ENCODE measurements at places on chromosomes 6 and 20.

DNA sequence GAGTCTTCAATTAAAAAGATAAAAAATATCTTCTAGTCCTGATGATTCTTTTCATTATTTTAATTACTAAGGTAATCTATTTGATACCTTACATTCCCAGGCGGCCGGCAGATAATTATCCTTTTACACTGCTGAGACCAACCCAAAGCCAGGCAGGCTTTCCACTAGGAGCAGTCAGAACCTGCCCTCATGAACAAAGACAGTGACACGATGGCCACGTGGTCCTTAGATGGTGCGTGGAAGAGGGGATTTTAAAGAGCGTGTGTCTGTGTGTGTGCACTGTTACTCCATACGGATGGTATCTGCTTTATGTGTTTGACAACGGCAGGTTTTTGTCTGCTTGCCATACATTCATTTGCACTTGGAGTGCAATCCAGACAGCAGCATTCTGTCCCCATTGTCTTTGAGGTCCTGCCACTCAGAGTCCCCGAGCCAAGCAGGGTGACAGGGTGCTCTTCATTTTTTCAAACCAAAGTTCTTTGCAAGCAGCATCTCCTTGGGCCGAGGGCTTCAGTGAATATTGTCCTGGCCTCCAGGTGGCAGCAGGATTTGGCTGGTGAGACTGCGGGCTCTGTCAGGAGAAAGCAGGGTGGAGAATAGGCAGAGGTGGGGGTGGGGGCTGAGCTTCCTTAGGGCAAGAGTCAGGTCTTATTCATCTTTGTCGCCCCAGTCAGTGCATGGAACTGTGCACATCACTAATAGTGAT is 260.5 kb downstream of the NRN1 start:
- no peaks in the 10 kb centered on the region for H3K27me3 ChIP-seq
- H3K36me3 ChIP-seq: no peaks in the 10 kb centered on the region
- H3K27ac ChIP-seq: no peak overlapping the region
- no peak overlapping the region for H3K4me3 ChIP-seq
- H3K4me1 ChIP-seq: peaks cover 1% of the 10 kb centered on the region

DNA sequence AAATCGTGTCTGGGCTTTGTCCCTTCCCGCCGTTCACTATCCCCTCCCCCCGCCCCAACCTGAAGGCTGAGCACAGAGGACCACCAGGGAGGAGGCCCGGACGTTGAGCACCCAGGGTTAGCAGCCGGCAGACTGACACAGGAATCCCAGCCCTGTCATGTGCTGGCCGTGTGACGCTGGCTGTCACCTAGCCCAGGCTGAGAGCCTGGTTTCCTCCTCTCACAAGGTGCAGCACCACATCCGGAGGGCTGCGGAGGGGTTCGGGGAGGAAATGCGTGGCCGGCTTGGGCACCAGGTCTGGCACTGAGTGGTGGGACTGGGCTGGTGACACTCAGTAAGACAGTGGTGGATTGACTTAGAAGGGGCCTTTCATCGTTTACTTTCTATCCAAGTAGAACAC is 4.6 kb upstream of the LSM14B start:
- H3K4me3 ChIP-seq: no peak overlapping the region
- no peak for DNase-seq
- no peak overlapping the region for H3K27ac ChIP-seq
- H3K4me1 ChIP-seq: no peaks in the 10 kb centered on the region
- H3K36me3 ChIP-seq: no peaks in the 10 kb centered on the region
- H3K27me3 ChIP-seq: no peaks in the 10 kb centered on the region

DNA sequence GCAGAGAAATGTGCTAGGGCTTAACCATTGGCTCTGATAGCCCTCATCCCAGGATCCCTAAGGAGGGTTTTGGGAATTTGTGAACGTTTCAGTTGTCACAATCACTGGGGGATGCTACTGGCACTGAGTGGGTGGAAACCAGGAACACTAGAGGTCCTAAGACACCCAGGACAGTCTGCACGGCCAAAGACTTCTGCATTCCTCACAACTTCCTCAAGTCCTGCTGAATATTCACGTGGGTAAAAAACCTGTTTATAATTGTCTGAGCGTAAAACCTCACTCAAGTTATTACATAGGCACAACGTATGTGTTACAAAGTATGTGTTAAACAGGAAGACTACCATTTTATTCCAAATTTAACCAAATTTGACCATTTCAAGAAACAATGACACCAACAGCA is 52.4 kb downstream of the GMDS start:
- no peaks in the 10 kb centered on the region for H3K36me3 ChIP-seq
- no peaks in the 10 kb centered on the region for H3K27me3 ChIP-seq
- no peak overlapping the region for H3K27ac ChIP-seq

DNA sequence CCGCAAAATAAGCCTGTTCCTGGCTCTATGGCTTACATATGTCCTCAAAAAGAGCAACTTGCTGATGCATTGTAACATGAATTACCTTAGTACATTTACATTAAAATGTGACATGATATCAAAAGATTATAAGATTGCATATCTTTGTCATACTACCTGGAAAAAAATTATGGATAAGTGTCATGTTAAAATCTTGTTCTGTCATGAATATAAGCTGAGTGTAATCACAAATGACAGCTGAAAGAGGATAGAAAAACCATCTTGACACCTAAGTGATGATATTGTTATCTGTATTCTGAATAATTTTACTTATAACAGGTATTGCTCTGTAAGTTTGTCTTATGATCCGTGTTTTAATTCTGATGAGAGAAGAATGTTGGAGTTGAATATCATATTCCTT is 503.0 kb upstream of the RNF217 start:
- no peak overlapping the region for H3K4me3 ChIP-seq
- no peaks in the 10 kb centered on the region for H3K36me3 ChIP-seq
- H3K27me3 ChIP-seq: no peaks in the 10 kb centered on the region
- DNase-seq: no peak
- H3K4me1 ChIP-seq: no peaks in the 10 kb centered on the region

- peaks cover 10% of the 10 kb centered on the region for H3K36me3 ChIP-seq
- peaks cover 15% of the 10 kb centered on the region for H3K4me1 ChIP-seq
- no peak for DNase-seq
- H3K27ac ChIP-seq: no peak overlapping the region
- no peaks in the 10 kb centered on the region for H3K27me3 ChIP-seq
These were observed 6.8 kb downstream of the JAG1 start for GRCh38 chr20:10667077-10667401.

GRCh38 chr20:546353-546752 is 2.8 kb upstream of the CSNK2A1 start:
- H3K36me3 ChIP-seq: no peaks in the 10 kb centered on the region
- DNase-seq: no peak
- no peaks in the 10 kb centered on the region for H3K27me3 ChIP-seq
- no peak overlapping the region for H3K27ac ChIP-seq
- H3K4me3 ChIP-seq: no peak overlapping the region

DNA sequence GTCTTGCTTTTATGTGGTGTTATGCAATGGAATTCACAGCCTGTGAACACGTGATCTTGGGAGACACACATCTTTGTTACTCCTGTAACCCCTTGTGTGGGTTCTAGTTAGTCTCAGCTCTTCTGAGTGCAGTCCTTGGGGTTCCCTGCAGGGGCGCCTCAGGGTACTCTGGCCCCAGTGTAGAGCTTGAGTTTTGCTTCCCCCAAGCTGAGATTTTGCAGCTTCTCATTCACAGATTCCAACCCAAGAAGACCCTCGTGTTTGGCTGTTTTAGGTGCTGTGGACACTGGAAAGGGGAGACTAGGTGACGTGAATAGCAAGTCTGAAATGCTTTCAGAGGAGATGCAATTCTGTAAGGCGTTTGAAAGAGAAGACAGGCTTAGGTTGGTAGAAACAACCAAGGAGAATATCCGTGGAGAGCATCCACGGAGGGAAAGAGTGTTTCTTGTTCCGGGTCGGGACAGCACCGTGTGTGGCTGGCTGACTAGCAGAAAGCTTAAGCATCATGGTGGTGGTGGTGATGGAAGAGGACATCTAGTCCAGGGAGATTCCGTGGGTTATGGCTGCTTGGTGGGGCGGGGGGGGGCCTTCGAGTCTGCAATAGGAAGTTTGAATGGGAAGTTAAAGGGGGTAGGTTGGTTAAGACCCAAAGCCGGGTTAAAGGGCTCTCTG is 30.1 kb downstream of the DUSP22 start:
- no peaks in the 10 kb centered on the region for H3K27me3 ChIP-seq
- DNase-seq: no peak
- H3K4me3 ChIP-seq: no peak overlapping the region
- no peak overlapping the region for H3K27ac ChIP-seq
- peaks cover 2% of the 10 kb centered on the region for H3K36me3 ChIP-seq
- H3K4me1 ChIP-seq: no peaks in the 10 kb centered on the region

GRCh38 chr6:147117011-147117410 is 87.2 kb upstream of the STXBP5 start:
- no peak for DNase-seq
- H3K4me1 ChIP-seq: no peaks in the 10 kb centered on the region
- H3K36me3 ChIP-seq: no peaks in the 10 kb centered on the region
- H3K27me3 ChIP-seq: no peaks in the 10 kb centered on the region
- no peak overlapping the region for H3K27ac ChIP-seq

DNA sequence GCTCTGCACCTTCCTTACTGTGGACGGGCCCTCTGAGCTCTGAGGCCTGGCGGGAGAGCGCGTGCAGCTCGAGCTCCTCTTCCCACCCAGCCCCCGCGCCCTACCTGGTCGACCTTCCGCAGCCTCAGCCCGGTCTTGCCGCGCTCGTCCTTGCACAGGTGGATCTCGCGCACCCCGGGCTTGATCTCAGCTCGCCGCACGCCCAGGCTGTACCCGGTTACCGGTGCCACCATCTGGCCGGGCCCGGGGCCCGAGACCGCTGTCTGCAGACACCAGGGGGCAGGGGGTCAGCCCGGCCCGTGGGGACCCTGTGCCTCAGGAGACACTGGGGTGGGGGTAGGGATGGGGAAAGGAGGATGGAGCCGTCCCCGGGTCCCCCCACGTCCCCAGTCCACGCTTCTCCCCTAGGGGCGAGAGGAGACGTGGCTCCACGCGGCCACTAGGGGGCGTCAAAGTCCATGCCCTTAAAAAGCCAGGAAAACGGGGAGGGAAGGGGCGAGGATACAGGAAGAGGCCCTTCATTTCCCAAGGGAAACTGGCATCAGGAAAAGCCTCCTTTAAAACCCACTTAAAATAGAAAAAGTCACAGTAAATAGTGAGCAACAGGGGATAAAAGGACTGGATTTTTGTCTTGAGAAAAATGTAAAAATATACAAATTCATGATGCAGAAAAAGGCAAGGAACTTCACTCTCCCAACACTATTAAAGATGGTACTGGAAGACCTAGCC is 15.5 kb downstream of the SDCBP2 start:
- peak overlapping the region; percentile 51 for H3K4me3 ChIP-seq
- no peak overlapping the region for H3K27ac ChIP-seq
- no peaks in the 10 kb centered on the region for H3K27me3 ChIP-seq

- DNase-seq: no peak
- no peaks in the 10 kb centered on the region for H3K4me1 ChIP-seq
- H3K36me3 ChIP-seq: no peaks in the 10 kb centered on the region
- H3K27ac ChIP-seq: no peak overlapping the region
- no peaks in the 10 kb centered on the region for H3K27me3 ChIP-seq
These were observed 112.6 kb downstream of the CDC5L start for GRCh38 chr6:44500074-44500473.

DNA sequence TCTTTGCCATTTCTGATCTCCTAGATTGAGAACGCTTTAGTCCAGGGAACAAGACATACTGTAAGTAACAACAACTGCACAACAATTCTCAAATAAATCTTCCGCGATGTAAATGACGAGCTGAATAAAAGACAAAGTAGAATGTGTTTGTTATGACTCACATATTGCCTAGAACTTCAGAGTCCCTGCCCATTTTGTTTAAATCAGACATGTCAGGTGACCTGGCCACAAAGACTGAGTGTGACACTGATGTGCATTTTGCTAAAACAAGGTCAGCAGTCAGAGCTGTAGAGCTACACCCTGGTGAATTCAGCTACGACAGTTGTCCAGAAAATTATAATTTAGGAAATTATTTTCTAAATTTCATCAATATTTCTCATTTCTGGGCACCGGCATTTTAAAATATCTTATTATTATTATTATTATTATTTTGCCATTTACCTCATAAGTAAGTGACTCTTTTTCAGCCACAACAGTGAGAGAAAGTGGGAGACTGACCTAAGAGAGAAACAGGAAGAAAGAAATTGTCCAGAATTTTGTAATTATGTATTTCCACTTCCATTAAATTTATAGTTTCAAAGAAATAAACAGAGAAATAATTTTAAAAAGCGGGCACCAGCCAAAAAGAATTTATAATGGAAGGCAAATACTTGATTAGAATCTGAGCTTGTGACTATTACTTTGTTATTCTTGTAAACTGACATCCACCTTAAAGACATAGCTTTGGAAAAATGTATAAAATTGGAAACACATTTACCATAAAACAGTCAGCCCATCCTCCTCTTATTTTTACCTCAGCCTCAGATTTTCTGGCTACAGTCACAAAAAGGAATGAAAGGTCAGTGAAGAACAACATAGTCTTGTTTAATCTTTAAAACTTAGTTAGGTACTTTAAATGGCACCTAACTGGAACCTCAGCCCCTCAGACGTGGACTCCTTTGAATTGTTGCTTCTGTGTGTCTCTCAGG is 157.0 kb upstream of the CITED2 start:
- no peak overlapping the region for H3K27ac ChIP-seq
- H3K36me3 ChIP-seq: no peaks in the 10 kb centered on the region

DNA sequence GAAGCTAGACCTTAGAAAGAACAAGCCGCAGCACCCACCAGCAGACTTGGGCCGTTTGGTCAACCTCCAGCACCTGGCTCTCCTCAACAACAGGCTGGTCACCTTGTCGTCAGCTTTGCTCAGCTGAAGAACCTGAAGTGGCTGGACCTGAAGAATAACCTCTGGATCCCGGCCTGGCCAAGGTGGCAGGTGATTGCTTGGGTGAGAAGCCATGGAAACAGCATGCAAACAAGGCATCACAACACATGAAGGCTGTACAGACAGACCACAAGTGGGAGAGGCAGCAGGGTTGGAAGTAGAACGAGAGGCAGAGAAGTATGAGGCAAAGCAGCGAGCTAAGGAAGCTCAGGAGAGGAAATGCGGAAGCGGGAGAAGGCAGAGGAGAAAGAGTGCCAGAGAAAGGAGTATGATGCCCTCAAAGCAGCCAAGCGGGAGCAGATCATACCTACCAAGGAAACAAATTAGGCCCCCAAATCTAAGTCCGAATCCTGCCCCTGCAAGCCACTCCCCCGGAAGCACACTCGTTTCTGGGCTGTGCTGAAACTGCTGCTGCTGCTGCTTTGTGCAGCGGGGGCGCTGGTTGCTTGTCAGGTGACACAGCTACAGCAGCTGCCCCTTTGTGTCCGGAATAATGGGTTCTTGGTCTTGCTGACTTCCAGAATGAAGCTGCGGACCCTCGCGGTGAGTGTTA is 121.6 kb upstream of the LGSN start:
- no peak overlapping the region for H3K4me3 ChIP-seq
- no peak for DNase-seq
- no peaks in the 10 kb centered on the region for H3K4me1 ChIP-seq
- H3K27me3 ChIP-seq: no peaks in the 10 kb centered on the region
- H3K27ac ChIP-seq: no peak overlapping the region
- H3K36me3 ChIP-seq: no peaks in the 10 kb centered on the region
